ENCODE measurements at places on chromosomes 1 and 21. TPM values are rescaled to one million over a fixed set of nuclear protein-coding genes. Genes with fewer than 3 reads are reported as not detected.
A peak's percentile ranks its signal among the peaks of the same experiment; 100 is the strongest.

Gene PTPRF
- 157 TPM for polyA plus RNA-seq

DNA sequence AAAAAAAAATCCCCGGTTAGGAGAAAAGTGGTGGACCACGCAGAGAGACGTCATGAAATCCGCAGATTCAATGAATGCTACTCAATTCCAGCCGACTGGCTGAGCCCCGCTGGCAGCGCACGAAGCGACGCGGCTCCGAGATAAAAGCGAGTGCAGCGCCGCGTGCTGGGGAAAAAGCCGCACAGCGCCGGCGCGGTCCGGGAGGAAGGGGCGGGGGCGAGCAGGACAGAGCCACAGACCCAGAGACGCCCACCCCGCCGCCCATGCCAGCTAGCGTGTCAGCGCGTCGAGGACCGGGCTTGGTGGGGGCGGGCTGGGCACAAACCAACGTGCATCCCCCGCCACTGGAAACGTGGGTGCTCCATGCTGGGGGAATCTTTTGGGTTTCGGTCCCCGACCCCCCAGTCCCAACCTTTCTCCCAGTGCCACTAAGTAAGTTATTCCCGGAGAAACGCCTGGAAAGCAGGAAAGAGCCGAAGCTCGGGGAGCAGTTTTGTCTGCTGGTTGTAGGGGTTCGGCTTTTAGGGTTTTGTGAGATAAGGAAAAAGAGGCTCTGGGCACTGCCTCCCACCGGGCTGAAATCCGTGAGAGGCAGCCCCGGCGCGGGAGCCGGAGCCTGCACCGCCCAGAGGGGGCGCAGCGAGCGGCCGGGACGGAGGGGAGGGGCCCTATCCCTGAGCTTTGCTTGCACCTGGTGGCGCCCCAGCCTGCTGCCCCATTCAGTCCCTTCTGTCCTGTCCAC is at the start of gene KCNJ6:
Gene KCNJ6, minus strand, starts transcription at position 148 of the 742 bp plus-strand sequence. CDS start 75,775 bp downstream, outside the sequence.
- peak; percentile 48 for DNase-seq

GRCh38 chr1:150521196-150521968 is 5.8 kb downstream of the FALEC start:
- DNase-seq = no peak

- no peak for DNase-seq
These were observed 76.1 kb downstream of the CACHD1 start for GRCh38 chr1:64546013-64546412.

DNA sequence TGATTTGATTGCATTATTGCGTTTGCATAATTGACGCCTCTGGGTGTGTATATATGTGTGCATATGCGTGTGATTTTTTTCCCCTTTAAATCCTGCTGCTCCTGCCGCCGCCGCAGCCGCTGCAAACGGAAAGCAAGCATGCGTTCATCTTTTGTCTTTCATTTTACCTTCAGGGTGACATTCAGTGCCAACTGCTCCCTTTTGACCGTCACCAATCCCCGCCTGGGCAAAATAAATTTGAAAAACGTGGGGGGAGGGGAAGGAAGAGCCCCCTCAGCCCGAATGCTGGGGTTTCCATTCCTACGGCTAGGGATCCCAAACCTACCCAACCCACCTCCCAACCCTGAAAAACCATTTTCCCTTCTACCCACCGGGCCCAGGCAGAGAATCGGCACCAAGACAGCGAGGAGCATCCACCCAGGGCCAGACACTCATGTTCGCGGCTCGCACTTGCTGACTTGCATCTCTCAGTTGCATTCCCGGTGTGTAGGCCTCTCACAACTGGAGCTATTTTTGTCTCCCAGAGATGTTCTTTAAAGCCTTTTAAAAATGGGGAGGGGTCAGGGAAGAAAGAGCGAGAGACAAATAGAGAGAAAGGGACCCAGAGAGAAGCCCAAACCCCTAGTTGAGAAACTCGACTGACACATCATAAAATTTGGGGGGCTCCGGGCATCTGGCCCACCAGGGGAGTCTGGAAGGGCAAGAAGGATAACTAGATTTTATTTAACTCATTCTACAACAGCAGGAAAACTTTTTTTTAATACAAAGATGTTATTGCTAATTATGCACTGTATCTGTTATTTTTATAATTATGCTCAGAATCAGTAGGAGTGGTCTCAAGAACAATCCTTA is 367.1 kb upstream of the ESRRG start:
- DNase-seq = peak; percentile 3

DNA sequence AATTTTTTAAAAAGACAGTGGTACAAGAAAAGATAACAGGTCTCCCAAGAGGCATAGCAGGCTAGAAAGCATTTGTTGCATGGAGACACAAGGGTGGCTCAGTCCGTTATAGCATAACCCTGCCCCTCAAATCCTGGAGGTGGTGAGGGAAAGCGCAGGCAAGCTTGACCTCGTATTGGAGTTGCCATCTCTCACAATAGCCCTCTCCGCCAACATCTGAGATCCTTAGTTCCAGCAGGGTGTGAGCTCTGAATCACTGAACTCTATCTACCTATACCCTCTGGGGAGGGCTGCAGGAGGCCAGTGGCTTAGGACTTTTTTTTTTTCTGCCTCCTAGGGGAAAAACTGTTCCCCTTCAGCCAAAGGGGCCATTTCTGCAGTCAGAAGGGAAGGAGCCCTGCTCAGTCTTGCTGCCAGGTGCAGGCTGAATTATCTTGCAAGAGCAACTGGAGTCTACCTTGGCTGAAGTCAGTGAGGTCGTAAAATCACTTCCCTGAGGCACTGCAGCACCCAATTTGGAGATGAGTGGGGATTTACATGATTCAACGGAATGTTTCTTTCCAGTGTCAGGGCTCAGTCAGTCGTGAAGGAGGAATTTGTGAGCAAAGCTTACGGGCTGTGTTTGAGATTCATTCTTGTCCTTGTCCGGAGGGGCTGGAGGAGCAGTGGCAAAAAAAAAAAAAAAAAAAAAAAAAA is 17.2 kb upstream of the C8A start:
- no peak for DNase-seq

Gene AK5
- 1.2 TPM for polyA plus RNA-seq

GRCh38 chr21:31282095-31282709 is 61.9 kb downstream of the TIAM1 start:
- DNase-seq = no peak

GRCh38 chr1:64516803-64517568 is 47.1 kb downstream of the CACHD1 start:
- no peak for DNase-seq

GRCh38 chr1:200857804-200858203 is 15.0 kb upstream of the GPR25 start:
- DNase-seq = no peak

GRCh38 chr1:199791495-199791894 is 236.0 kb upstream of the NR5A2 start:
- no peak for DNase-seq

GRCh38 chr1:61089338-61089737 is 7.0 kb downstream of the NFIA start:
- no peak for DNase-seq

DNA sequence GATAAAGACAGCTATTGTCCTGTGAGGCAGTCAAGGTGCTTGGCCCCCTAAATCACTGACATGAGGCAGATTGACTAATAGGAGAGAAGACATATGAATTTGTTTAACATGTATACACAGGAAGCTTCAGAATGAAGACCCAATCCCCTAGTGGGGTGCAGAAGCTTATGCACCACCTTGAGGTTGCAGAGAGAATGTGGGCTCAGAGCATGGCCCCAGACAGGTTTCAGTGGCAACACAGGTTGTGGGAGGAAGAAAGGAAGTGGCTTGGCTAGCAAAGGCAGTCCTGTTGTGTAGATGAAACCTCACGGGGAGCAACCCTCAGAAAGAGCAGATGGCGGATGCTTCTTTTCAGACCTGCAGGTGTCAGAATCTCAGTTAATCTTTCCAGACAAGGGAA is 37.0 kb upstream of the PARP1 start:
- DNase-seq = no peak

GRCh38 chr1:171742577-171742922 is 685 bp upstream of the VAMP4 start:
- no peak for DNase-seq

- DNase-seq = no peak
These were observed 46.1 kb downstream of the SGIP1 start for GRCh38 chr1:66580081-66580480.

DNA sequence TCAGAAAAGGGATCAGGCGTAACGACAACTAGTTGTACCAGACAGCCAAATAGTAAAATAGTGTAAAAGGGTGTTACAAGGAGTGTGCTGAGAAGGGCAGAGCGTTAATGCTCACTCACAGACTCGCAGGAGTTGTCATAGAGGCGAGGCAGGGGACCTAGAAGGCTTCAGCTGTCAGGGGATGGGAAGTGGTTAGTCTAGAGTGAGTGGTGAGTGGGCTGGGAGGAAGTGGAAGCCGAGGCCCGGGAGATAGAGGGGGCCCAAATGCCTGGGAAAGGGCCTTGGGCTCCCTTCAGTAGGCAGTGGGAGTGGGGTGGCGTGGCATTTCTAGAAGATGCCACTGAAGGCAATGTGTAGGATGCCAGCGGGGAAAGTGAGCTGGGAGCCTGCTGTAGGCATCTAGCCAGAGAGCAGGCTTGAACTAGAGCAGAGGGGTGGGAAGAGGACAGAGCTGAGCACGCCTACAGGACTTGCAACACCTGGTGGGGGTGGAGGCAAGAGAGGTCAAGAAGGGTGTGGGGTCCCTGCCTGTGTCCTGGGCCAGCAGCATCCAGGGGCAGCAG is 10.3 kb downstream of the SLC6A17 start:
- no peak for DNase-seq

Gene BLACAT1
- polyA plus RNA-seq = 5.8 TPM

DNA sequence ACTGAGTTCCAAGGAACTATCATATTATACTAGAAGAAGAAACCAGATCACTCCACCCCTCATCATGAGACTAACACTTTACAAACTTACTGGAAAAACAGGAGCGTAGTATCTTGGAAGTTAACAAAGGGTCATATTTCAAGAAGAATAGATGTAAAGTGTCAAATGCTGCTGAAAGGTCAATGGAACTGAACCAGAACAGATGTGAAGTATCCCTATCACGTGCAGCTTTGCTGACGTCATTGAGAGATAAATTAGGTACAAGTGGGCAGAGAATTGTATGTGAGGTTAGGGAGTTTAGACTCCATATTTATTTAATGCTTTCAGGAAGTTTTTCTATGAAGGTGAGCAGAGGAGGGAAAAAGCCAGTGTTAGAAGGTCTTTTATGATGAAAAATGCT is 483.0 kb downstream of the NCAM2 start:
- no peak for DNase-seq

Gene CNIH3
- polyA plus RNA-seq = 8.6 TPM

DNA sequence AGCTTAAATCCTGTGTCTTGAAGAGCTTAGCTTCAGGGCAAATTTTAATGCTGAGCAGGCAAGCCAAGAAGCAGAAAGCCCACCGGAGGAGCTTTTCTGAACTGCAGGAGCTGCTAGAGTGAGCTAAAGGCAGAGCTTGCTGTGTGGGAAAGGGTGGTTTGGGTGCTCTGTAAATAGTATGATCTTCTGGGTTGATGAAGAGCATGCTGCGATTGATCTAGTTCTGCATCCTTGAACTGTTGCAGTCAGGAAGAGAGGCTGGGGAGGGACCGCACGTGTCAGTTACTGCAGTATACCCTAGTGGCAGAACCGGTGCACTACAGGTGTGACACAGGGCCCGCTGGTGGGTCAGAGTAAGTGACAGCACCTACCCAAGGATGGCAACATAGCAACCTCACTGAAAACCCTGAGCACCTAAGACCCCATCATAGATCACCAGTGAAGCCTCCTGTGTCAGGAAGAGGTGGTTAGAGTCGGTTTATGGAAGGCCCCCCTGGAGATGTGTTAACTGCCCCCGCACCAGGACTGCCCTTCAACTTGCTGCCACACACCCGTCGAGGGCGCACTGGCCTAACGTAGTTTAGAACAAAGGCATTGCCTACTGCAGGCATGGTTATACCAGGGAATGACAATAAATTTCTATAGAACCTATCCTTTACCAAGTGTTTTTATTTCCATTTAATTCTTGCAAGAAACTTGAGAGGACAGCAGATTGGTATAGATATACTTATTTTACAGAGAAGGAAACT is 146.0 kb upstream of the KIAA0040 start:
- no peak for DNase-seq

Gene GABPA
- polyA plus RNA-seq = 55.8 TPM

DNA sequence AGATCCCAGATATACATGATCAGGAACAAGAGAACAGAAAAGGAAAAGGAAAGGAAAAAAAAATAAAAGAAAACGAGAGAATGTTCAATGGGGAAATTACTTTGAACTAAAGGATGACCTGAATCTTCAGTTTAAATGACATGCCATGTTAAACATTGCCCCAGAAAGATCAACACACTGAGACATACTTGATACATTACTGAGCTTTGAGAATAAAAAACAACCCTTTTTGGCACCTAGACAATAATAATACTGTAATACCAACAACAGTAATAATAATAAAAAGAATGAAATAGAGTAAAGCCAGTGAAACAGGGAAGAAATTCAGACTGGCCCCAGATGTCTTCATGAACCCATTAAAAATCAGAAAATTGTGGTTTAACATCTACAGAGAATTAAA is 44.8 kb downstream of the CLIC6 start:
- no peak for DNase-seq

GRCh38 chr1:235430991-235431390 is 63.8 kb downstream of the TBCE start:
- DNase-seq = no peak

GRCh38 chr1:4101459-4102161 is 201.5 kb upstream of the C1orf174 start:
- DNase-seq = no peak

- DNase-seq = no peak
These were observed 77.6 kb upstream of the IFNAR2 start for GRCh38 chr21:33151941-33152731.

Gene CDCP2
- not detected for polyA plus RNA-seq

Gene S1PR1
- polyA plus RNA-seq = 154 TPM
